ENCODE measurements at places on chromosomes 7 and 10. TPM values are rescaled to one million over a fixed set of nuclear protein-coding genes. Genes with fewer than 3 reads are reported as not detected.

DNA sequence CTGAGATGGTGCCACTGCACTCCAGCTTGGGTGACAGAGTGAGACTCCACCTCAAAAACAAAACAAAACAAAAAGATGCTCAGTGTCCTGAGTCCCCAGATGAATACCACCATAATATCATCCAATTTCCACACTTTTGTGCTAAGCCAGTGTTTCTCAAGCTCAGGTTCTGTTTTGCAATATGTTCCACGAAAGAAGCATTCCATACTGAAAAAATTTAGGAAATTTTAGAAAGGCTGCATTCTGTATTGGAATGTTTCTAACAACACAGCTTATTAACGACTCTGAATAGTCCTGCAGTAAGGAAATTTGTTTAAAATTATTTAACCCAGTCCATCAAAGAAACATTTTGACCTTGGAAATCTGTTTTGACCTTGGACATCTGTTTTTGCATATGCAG lies 142.4 kb downstream of the EPC1 start:
- DNase-seq = no peak

DNA sequence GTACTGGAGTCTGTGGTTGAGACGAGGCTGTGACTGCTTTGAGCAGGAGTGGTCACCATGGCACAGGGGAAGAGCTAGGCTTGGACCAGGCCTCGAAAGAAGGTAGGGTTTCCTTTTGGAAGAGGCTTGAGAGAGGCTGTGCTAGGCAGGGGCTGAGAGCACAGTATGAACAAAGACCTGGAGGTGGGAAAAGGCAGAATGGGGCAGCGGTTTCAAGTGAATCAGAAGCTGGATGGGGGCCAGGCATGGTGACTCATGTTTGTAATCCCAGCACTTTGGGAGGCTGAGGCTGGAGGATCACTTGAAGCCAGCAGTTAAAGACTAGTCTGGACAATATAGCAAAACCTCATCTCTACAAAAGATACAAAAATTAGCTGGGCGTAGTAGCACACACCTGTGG lies 65.9 kb downstream of the CLIP2 start:
- no peak for DNase-seq

DNA sequence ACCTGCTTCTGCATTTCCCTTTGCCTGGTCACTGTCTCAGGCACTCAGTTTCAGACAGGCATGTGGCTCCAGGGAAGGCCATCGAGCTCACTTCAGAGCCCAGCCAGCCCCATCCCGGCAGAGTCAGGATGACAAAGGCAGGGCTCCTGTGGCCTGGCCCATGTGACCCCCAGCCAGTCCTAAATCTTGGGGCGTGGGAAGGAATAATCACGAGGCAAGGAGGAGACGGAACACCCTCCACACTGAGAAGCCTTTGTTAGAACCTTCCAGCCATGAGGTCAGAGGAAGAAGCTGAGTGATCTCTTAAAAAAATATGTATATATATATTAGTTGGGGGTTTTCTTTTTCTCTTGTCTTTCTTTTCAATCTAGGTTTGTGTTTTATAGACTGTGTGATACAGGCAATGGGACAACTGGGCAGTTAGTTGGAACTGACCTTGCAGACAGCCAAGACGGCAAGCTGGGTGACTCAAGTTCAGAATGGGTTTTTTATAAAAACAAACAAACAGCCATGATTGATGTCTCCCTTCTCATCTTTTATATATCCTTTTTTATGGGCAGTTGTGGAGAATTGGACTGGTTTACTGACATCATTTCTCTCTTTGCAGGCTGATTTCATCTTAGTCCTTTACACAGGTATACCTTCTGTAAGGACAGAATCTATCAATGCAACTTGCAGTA lies 60.8 kb downstream of the CHN2 start:
- DNase-seq = peak; percentile 55

DNA sequence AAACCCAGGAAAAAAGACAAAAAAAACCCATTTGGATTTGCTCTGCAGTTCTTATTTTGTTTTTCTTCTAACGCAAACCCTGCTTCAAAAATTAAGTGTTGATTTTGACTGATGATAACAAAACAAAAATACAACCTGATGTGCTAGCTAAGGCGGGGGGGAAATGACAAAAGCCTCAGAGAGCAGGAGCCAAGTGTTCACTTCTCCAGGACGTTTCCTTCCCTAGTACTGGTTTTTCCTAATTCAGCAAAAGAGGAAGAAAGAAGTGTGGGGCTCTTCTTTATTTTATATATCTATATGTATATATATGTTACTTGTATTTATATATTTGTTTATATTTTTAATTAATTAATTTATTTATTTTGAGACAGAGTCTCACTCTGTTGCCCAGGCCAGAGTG lies 28.0 kb downstream of the SNX10 start:
- DNase-seq = no peak

DNA sequence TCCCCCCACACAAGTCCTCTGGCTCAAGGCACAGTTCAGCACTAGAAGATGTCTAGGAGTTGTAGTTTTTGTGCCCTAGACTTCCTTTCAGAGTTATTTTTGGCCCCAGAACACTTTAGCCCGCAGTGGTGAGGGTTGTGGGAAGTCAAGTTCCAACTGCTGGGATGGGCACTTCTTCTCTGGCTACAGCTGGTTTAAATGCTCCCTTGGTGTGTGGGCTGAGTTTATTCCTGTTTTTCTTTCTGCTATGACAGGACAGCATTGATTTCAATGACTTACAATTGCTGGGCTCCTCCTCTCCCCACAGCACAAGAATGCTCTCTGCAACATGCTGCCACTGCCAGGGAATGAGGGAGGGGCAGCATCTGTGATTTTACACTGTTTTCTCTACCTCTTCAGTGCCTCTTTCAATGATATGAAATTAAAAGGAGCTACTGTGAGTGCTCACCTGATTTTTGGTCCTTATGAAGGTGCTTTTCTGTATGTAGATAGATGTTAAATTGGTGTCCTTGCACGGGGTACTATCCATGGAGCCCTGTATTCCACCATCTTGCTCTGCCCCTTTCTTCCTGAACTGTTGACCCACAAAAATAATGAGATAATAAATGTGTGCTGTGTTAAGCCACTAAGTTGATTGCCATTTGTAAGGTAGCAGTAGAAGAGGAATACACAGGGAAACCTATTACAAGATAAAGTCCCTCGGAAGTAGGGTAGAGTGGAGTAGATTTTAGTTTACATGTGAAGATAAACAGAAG lies 56.3 kb downstream of the SLC13A1 start:
- no peak for DNase-seq

DNA sequence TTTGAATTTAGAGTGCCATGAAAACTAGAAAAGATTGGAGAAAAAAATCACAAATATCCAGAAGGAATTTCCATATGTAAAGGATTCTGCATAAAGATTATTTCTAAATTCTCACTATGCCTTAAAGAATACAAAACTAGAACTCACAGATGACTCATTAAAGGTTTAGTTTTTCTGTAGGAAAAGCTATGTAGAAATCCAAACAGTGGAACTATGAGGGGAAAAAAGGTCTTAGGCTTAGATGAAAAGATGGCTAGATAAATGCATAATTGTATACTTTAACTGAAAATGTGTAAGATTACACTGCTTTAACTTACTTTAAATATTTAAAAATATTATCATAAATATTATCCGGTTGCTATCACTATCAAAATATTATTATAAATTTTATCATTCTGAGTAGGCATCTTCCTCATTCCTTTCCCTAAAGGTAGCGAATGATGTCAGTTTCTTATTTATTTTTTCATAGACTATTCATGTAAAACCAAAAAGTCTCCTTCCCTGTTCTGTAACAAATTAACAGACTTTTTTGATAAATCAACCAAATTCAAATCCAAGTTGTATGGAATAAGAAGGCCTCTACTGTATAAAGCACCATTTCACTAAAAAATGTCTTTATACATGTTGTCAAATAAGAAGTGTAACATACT lies 69.1 kb upstream of the COMTD1 start:
- no peak for DNase-seq

DNA sequence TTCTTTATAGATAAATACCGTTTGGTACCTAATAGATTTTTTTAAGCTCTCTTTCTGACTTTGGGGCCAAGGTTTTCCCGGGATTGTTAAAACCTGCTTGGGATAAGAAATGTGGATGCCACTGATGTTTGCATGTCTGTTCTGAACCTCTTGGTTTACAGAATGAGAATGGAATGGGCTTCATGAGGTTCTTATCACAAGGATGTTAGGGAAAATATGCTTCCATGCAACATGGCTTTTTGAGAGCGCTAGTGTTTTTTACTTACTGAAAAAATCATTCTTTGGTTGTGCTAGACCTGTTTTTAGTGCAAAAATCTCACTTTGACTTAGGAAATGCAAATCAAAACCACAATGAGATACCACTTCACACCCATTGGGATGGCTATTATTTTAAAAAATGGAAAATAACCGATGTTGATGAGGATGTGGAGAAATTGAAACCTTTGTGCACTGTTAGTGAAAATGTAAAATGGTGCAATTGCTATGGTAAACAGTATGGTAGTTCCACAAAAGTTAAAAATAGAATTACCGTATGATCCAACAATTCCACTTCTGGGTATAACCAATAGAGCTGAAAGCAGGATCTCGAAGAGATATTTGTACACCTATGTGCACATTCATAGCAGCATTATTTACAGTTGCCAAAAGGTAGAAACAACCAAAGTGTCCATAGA lies 38.9 kb downstream of the TSPAN14 start:
- no peak for DNase-seq

DNA sequence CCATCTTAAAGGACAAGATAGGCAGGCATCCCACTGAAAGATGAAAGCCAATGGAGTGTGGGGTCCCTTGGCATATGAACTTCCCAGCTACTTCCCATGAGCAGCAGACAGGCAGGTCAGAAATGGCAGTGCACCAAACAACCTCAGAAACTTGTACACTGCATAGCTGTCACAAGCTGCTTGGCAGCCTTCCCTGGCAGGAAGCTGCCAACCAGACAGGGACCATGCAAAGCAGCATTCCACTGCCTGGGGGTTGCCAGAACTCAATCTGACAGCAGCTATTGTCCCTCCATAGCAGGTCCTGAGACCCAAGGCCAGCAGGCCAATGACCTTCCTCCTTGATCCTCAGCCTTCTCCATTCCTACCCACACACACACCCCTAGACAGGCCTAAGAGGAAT lies 139.5 kb downstream of the PLCE1 start:
- peak; percentile 80 for DNase-seq

DNA sequence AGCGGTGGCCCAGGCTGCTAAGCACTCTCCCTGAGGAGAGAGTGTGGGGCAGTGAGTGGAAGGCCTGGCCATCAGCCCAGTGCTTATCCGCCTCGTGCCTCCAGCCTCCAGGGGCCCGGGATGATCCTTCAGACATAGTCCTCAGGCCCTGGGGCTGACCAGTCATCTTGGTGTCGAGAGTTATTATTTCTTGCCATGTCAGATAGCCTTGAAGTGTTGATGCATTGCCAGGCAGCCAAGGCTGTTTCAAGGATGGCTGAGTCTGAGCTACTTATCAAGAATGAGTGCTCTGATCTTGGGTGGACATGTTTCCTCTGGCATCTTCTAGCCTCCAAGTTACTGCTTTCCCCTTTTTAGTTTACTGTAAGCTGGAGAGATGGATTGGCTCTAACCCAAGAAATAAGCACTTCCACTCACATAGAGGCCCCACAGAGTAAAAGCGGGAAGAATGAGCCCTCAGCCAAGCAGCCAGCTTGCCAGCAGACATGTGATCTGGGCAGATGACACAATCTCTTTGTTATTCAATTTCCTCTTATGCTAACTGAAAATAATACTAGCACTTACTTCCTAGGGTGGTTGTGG lies 136.5 kb upstream of the NAMPT start:
- peak; percentile 89 for DNase-seq

DNA sequence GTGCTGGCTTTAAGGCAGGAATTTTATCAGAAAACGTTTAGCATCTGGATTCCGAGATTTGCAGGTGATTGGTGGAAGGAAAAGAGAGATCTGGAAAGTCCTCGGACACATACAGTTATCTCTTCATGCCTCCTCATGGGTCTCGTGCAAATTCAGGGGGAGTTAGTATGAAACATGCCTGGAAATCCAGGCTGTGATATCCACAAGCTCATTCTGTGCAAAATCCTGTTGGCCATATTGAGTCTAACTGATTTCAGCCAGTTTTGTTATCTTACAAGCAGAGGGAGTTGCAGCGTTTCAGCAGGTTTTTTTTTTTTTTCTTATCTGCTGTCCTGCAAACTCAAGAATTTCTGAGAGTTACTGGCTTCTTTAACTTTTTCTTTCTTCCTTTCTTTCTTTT lies 411.5 kb downstream of the GALNT17 start:
- DNase-seq = no peak

DNA sequence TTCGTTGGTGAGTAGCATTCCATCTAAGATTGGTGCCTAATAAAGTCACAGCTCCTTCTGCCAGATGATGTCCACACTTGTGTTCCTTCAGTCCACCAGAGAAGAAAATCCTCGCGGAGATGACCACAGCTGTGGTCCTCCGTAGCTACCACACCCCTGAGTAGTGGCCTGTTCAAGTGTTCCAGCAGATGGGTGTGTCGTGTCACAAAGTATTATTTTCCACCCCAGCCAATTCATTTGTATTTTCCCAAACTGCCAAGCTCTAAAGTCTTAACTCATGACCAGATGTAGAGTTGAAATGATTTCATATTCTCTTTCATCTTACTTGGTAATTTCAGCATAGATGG lies 251.3 kb upstream of the TCF7L2 start:
- DNase-seq = no peak

GRCh38 chr7:114720725-114721124 lies 201.2 kb upstream of the MDFIC start:
- DNase-seq = no peak

DNA sequence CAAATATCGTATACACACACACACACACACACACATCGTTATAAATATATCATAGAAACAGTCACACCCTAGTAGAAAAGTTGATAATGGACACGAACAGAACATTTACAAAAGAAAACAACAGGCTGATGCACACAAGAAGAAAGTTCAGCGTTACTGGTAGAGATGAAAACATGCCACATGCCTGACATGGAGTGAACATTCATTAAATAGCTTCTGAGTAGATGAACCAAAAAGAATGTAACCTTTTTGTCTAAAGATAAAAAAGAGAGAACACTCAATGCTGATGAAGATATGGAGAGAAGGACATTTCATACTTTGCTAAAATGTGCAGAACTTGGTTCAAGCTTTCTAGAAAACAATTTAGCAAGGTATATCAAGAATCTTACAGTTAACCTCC lies 173.4 kb upstream of the KLF14 start:
- DNase-seq = no peak

GRCh38 chr7:143905509-143905908 lies 3.5 kb upstream of the TCAF1 start:
- no peak for DNase-seq

DNA sequence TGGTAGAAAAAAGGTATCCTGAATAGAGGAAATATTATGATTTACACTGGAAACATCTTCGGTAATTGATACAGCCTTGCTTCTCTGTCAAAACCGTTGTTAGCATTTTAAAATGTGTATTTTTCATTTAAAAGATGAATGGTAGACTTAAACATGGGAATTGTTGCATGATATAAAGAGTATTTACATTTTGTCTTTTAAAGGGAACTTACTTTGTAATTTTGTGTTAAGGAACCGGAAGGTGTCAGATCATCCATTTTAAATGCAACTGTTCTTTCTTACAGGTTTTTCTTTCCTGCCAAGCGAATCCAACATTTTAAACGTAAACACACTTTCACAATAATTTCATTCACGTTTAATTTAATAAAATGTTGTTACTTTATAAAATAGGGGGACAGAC lies 1.8 kb upstream of the IGF2BP3 start:
- DNase-seq = no peak

GRCh38 chr7:158407581-158408317 lies 179.9 kb downstream of the PTPRN2 start:
- DNase-seq = no peak

GRCh38 chr10:118832241-118832651 lies 77.5 kb upstream of the CACUL1 start:
- DNase-seq = peak; percentile 85

The PRTFDC1 gene
- 7.1 TPM for total RNA-seq

The GIMAP2 gene
- total RNA-seq = 6.2 TPM

The PRLHR gene
- not detected for total RNA-seq

The NEUROD6 gene
- total RNA-seq = not detected

The ELMO1 gene
- total RNA-seq = 13.8 TPM

The LRMDA gene
- 22.3 TPM for total RNA-seq

Measured in Right ventricle myocardium inferior (tissue), 1 donor.